HCEC 1CT (cell line): ENCODE measurements at places on chromosomes 6 and 20.

DNA sequence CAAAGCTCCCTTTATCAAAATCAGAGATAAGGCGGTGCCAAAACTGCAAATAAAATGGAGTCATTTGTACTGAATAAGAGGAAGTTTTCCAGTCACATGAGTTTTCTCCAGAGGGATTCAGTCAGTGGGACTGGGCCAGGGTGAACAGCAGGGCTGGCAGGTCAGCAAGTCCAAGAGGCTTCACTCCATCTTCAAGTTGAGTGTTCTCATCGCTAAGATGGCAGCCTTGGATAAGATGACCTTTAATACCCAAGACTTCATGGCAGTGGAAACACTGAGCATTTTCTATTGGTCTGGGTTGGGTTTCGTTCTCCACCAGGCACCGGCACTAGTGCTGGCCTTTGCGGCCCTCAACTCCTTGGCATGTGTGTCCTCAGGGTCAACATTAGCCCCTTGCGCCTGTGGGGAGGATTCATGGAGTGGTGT, 29.3 kb upstream of the IGF2R start:
- no peak for DNase-seq

DNA sequence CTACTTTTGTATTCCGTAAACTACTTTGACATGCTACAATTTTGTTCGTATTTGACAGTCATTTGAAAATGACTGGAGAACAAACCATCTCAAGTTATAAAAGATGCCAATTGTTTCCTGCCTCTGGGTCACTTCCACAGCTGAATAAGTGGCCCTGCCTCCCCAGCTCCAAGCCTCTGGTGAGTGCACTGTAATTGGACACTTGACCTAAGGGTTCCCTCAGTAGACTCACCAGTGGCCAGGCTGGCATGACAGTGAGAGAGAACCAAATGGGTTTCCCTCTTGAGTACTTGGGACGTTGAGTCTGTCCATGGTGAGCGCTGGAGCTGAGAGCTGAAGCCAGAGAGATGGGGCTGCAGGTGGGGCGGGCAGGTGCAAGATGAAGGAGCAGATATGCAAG, 57.1 kb downstream of the SLC35D3 start:
- no peak for DNase-seq

- DNase-seq: no peak
Measured at GRCh38 chr6:125004797-125005595, 42.8 kb downstream of the RNF217 start.

- DNase-seq: no peak
Measured at GRCh38 chr6:104126315-104127005, 733.3 kb downstream of the HACE1 start.

DNA sequence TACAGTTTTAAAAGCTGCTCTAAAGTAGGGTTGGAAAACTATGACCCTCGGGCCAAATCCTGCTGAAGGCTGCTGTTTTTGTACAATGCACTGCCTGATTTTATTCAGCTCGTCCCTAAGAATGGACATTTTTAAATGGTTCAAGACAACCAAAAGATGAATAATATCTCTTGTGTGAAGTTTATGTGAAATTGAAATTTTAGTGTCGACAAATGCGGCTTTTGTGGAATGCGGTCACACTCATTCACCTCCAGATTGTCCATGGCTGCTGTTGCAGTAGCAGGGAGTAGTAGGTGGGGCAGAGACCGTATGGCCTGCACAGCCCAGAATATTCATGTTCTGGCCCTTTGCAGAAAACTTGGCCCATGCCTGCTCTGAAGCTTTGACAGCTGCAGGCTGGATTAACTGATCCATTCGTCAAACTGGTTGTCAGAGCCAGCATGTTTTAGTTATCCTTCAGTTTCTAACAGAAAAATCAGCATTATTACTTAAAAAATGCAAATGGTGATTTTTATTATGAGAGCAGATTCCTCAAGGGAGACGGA, 91.6 kb downstream of the PSMG4 start:
- DNase-seq: no peak

DNA sequence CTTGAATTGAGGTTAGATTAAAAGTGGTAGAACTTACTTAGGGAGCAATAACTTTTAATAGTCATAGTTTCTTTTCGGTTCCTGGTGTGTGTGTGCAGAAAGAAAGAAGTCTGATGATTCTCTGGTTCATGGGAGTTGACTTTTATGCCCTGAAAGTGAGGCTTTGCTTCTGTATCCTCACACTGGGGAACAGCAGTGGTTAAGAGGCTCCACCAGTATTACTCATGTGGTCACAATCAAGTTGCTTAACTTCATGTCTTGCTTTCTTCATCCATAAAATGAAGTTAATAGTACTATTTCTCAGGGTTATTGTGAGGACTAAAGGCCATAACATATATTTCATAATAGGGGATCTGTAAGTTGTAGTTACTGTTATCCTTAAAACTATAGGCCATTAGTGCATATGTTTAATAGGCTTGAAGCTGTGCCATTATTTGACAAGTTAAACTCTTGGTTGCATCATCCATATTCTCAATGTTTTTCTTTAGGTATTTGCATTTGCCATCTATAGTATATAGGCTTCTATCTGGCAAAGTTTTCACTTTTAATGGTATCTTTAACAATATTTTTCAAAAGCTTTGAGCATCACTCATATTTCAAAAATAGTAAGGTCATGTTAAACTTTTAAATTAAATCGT, 262.4 kb downstream of the PLCB1 start:
- peak; percentile 50 for DNase-seq

DNA sequence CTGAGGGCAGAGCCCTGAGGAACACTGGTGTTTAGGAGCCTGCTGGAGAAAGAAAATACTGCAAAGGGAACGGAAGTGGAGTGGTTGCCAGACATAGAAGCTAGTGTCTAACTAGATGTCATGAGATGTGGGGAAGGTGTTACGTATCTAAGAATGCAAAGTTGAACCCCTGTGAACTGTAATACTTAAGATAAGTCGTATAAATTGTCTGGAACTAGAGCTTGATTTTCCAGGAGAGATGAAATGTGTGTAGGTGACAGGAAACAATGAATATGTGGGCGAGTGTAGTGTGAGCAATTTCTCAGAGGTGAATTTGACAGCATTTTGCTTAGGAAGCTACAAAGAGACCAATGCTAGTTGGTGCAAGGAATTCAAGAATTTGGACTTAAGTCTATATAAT, 27.9 kb downstream of the ESR1 start:
- no peak for DNase-seq

- DNase-seq: no peak
Measured at GRCh38 chr20:53922901-53923314, 147.5 kb downstream of the BCAS1 start.

GRCh38 chr20:62979876-62980373, 26.8 kb downstream of the BHLHE23 start:
- no peak for DNase-seq

- peak; percentile 88 for DNase-seq
Measured at GRCh38 chr20:32277361-32278198, at the start of gene KIF3B. TSS of gene KIF3B (plus strand) at chr20:32277651. CDS start at chr20:32309778, 32,127 bp downstream.

- DNase-seq: no peak
Measured at GRCh38 chr6:21501021-21501354, 92.6 kb upstream of the SOX4 start.

- DNase-seq: peak; percentile 2
Measured at GRCh38 chr6:55469951-55470366, 109.0 kb downstream of the HMGCLL1 start.

DNA sequence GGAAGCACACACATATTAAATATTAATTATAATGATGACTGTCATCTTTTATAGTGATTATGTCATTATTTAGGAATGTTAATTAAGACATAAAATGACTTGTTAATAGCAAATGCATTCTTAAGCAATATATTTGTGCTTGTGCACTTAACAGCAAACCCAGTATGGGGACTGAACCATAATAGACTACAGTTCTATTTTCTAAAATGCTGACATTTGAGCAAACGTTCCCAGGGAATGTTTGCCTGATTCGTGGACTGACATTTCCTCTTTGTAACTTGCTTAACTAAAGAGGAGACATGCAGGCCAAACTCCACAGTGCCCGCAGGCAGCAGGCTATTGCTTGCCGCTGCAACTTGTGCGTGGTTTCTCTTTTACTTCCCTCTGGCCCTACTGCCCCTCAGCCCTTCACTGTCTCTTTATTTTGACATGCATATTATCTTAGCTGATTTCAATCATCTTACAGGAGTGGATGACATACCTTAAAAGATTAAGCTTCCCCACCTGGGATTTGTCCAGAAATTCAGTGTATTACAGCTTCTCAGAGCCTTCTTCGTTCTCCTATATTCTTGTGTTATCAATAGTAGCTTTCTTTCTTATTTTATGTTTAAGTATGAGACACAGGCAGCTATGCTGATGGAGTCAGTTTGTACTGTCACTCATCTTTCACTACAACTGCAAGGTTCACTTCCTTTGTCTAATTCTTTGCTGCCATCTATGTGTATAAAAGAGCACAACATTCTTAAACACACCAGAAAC, 141.5 kb downstream of the GMDS start:
- peak; percentile 55 for DNase-seq

DNA sequence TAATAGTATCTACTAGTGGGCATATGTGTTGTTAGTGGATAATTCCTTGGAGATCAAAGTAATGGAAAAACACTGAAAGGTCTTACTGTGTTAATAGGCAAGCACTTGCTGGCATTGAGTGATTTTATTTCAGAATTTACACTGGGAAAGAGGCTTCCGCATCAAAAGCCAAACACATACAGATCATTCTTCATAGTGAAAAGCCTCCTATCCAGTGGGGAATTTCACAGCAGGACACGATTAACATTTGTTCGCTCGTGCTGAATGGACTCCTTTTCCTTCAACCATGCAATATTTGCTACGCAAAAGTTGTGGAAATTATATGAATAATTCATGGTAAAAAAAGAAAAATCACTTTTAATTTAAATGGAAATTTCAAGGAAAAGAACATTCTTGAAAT, 26.4 kb downstream of the GABRR1 start:
- DNase-seq: no peak

DNA sequence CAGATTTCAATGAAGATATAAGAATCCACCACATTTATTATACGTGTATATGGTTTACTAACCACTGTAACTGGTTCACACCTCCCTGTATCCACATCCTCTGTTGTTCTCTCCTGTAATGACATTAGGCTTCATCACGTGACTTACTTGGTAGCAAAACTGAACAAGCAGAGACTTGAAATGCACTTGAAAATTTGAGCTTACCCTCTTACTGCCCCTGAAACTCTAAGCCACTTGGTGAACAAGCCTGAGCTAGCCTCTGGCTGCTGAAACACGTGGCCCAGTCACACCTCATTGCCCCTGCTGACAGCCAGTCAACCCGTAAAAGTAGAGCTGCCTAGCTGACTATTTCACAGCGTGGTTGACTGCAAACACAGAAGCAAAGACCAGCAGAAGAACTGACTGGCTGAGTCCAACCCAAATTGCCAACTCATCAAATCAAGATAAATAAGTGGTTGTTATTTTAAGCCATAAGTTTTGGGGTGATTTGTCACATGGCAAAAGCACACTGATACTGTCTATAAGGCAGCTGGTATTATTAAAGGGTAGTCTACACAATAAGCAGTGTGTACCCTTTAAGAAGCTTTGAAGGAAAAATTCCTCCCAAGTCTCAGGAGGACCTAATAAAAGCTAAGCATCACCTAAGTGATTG, 109.0 kb downstream of the RALGAPA2 start:
- DNase-seq: no peak

GRCh38 chr6:136550330-136551071, at the start of gene MAP7:
TSS of gene MAP7 (minus strand) at chr6:136550422. CDS start at chr6:136550408, 14 bp downstream.
- DNase-seq: peak; percentile 3

DNA sequence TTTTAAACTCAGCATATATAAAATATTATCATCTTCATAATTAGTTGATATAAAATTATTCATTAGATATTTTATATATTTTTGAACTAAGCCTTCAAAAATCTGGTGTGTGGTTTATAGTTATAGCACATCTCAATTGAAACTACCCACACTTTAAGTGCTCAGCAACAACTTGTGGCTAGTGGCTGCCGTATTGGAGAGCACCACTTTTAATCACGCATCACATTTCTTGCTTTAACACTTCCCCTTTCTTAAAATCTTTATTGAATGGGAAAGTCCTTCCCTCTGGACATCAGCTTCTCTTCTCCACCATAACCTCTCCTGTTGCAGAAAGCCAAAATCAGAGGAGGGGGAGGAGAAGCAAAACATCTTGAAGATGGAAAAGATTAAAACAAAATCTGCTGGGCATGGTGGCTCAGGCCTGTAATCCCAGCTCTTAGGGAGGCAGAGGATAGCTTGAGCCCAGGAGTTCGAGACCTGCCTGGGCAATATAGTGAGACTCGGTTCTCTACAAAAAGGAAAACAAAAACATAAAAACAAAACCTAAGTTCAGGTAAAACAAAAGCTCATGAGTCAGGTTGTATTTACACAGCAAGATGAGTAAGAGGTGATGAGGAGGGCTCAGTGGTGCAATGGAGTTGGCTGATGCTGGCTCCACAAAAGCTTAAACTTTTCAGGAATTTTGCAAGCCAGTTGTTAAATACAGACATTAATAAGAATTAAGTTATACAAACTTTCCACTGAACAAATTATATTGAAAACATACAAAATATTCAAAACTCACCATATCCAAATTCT, 237.0 kb upstream of the SUPT3H start:
- DNase-seq: peak; percentile 37

DNA sequence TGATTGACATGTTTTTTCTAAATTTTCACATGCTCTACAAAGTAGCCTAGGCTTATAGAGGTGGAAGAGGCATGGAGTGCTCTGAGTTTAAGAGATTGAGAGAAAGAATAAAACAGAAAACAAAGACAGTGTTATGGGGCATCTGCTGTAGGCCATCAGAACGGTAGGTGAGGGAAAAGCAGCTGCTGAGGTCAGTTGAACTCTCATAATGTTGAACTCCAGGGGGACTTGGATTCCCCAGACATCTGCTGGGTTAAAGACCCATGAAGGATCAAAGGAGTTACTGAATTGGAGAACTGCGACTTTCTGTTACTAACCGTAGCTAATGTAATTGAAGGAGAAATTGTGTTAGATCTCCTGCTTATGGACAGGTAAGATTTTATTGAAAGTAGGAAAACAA, 333.9 kb downstream of the TFAP2B start:
- no peak for DNase-seq

- no peak for DNase-seq
Measured at GRCh38 chr20:56552911-56553629, 20.0 kb downstream of the FAM209B start.

- no peak for DNase-seq
Measured at GRCh38 chr6:42411406-42411805, 40.3 kb downstream of the TRERF1 start.
